ENCODE measurements at places on chromosomes 12 and 14.

- no peak for DNase-seq
These were observed 168.1 kb upstream of the NOVA1 start for GRCh38 chr14:26765768-26766520.

GRCh38 chr14:61636779-61637178, 58.5 kb upstream of the HIF1A start:
- no peak for DNase-seq

- DNase-seq, result no peak
These were observed 51.7 kb downstream of the TMEM30B start for GRCh38 chr14:61229475-61229888.

DNA sequence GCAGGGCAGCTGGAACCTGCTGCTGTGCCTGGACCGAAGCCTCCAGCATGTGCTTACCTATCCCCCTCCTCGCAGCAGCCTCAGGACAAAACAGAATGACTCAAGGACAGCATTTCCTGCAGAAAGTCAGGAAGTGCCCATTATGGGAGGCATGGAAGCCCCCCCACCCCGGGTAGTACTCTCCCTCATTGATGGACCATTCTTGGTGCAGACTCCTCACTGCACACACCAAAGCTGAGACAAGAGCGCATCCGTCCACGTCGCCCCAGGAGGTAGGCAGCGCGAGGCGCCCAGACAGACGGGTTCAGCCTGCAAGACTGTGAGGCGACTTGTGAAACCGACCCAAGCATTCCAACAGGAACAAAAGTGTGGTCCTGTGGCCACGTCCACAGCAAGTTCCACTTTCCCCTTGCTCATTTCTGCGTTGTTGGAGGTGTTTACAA, 243.9 kb upstream of the ATXN7L3B start:
- DNase-seq, result no peak

- no peak for DNase-seq
These were observed 11.7 kb upstream of the FBXL14 start for GRCh38 chr12:1606021-1606622.
